Stimulated activated naive CD4-positive, alpha-beta T cell treated with Interleukin-2 at 50 U/mL for 16 hours (primary cell): ENCODE measurements at places on chromosomes 2 and 18.

DNA sequence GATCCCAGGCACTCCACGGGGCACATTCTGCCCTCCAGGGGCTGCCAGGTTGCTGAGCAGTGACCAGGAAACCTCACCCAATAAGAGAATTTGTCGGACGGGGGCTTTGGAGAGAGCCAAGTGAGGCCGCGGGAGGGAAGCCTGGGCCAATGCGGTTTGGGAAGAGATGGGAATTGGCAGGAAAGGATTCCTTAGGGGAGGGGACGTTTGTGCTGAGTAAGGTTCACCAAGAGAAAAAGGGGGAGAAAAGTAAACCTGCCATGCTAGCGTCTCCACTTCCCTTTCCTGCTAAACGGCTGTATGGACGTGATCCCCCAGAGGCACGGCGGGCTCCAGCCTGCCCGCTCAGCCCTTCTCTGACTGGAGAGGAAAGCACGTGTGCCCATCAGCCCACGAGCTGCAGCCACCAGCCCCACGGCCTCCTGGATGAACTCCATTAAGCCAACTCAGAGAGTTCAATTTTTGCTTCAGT lies 194.4 kb upstream of the ID2 start:
- DNase-seq = peak; percentile 37

- no peak for DNase-seq
These were observed 293.2 kb downstream of the TNS1 start for GRCh38 chr2:217709478-217710210.

DNA sequence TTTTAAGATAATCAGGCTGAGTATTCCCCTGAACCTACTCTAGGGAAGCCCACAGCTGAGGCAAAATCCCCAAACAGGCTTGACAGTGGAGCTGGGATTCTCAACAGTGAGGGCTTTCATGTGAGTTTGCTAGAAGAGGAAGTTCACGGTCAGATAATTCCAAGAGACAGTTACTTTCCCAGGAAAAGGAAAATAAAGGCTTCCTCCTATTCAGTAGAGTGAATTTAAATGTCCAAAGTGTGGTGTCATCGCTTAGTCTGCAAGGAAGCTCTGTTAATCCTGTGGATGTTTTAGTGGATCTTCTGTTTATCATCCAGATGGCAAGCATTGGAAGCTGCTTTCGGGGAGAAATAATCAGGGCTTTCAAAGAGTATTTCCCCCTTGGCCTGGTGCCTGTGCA lies 119.8 kb downstream of the RPIA start:
- no peak for DNase-seq

GRCh38 chr2:150432312-150432625 lies 55.2 kb downstream of the RND3 start:
- no peak for DNase-seq

- DNase-seq = peak; percentile 22
These were observed 8.8 kb downstream of the GKN2 start for GRCh38 chr2:68943581-68944568.

- no peak for DNase-seq
These were observed 5.1 kb downstream of the MEIS1 start for GRCh38 chr2:66439812-66440542.

- DNase-seq = no peak
These were observed 540.6 kb downstream of the RIT2 start for GRCh38 chr18:42574871-42575270.

- DNase-seq = no peak
These were observed 164.3 kb upstream of the SIX2 start for GRCh38 chr2:45173513-45173912.

DNA sequence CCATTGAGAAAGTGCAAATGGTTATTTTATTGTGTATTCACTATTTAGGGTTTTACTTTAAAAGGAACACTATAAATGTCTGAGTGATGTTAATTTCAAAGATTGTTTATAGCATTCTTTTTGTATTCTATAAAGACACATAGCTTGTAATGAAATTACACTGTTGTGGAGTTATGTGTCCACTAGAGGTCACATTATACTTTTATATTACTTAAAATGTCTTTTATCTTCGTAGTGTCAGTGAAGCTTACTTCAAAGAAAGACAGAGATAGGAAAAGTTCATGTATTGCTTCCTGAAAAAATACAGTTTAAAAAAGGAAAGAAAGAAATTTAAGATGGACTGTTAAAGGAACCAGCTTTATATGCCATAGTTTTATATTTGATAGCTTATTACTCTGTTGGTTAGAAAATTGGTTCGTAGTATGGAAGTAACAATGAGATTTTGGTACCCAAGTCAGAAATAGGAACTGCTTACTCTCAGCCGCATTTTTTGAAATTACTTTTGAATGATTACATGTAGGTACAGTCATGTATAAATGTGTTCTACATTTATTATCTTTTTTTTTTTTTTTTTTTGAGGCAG lies 20.5 kb downstream of the APLF start:
- no peak for DNase-seq

GRCh38 chr2:136235546-136235945 lies 117.6 kb upstream of the CXCR4 start:
- DNase-seq = no peak

- no peak for DNase-seq
These were observed 29.3 kb upstream of the HS6ST1 start for GRCh38 chr2:128347701-128348539.

DNA sequence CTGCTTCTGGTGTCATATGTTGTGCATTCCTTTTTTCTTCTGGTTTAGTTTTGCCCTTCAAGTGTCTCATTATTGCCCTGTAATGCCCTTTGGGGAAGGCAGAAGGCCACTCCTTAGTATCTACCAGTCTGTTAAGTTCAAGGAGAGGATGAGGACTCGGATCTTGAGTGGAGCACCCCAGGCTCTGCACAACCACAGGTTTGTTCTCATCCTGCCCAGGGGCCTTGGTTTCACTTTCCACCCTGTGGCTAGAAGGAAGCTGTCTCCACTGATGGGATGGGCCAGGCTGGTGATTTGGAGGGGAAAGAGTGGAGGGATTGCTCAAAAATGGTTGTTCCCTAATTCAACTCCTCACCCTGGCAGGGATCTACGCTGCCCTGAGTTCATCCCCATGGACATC lies 30.2 kb upstream of the RAB11FIP5 start:
- DNase-seq = no peak

- DNase-seq = peak; percentile 42
These were observed 55.7 kb downstream of the DNMT3A start for GRCh38 chr2:25286025-25286400.

- DNase-seq = no peak
These were observed 63.4 kb upstream of the ARHGAP28 start for GRCh38 chr18:6666012-6666685.

DNA sequence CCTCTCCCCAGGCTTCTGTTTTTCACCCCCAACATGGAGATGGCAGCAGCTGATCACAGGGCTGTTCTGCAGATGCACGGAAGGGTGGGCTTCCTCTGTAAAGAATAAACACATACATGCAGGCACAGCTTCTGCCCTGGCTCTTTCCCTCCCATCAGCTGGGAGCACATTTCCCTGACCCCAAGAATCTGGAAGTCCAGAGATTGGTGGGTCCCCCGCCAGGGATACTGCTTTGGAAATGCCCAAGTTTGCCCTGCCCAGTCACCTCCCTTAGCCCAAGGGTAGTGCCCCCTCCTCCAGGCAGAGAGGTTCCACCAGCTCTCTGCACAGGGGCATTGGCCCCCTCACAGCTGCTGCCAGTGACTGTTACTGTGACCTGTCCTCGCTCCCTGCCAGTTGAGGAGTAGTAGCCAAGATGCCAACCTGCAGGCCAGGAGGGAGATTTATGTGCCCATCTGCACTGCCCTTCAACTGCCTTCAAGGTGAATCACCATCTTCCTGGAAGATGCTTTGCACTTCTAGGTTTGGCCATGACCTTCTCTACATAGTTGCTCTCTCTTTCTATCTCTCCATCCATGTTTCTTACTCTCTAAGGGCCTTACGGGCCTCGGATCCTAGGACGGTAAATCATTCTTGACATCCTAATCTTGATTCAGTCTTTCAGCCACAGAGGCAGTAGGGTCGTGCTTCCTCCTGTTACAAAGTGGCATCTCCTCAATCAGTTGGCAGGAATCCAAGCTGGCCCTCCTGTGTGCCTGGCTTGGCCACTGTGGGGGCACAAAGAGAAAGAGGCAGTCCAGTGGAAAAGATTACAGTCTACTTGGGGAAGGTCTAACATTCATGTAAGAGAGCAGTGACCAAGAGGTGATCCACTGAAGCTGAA lies 121.8 kb downstream of the CTIF start:
- DNase-seq = no peak

- DNase-seq = no peak
These were observed 6.5 kb downstream of the RNF103 start for GRCh38 chr2:86617153-86617552.

- DNase-seq = no peak
These were observed 164.3 kb upstream of the ARL4C start for GRCh38 chr2:234661175-234661574.

GRCh38 chr2:164565359-164565758 lies 55.9 kb downstream of the GRB14 start:
- no peak for DNase-seq

GRCh38 chr2:16226943-16227664 lies 286.8 kb downstream of the MYCN start:
- DNase-seq = no peak

DNA sequence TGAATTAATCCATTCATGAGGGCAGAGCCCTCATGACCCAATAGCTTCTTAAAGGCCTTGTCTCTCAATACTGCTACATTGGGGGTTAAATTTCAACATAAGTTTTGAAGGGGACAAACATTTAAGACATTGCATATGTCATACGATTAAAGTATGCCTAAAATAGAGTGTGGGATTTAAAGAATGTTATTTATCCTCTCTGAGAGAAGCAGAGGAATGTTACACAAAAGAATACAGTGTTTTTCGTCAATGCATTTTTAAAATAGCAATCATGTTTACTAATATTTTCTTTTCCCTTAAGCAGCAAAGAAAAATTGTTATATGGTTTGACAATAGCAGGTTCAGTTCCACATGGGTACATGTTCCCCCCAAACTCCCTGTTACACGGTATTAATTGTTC lies 363.1 kb downstream of the NUP35 start:
- no peak for DNase-seq

- no peak for DNase-seq
These were observed 668 bp downstream of the NFU1 start for GRCh38 chr2:69436596-69436937.

DNA sequence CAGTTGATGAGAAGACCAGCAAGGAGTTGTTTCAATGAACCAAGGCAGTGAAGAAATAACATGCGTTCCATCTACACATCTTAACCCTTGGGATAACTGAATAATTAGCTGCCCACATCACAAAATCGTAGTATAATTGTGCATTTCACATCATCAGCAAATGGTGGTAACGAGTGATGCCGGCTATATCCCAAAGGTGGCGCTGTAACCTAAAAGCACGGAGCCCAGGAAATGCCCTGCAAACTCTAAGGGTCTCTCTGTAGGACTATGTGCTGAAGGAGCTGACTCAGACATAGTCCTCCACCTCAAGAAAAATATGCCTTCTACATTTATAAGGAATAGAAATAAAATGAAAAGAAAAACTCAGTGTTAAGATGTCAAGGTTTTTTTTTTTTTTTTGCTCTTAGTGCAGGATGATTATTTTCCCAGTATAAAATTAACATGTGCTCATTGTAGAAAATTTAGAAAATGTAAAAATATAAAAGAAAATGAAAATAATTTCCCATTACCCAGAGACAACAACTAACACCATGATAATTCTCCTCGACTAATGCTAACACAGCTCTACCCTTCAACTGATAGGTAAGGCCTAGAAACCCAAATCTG lies 23.1 kb upstream of the DSG3 start:
- DNase-seq = no peak

- DNase-seq = no peak
These were observed 698 bp upstream of the TMEM237 start for GRCh38 chr2:201644001-201644400.

DNA sequence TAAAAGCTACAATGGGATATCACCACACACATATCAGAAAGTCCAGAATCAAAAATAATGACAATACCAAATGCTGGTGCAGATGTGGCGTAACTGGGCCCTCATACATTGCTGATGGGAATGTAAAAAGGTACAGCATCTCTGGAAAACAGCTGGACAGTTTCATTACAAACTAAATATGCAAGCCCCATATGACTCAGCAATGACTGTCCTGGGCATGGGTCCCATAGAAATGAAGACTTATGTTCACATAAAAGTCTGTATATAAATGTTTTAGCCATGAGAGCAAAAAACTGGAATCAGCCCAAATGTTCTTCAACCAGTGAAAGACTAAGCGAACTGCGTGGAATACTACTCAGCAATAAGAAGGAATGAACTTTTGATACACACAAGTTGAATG lies 56.7 kb downstream of the ALPK2 start:
- DNase-seq = no peak

GRCh38 chr2:195468771-195469170 lies 188.3 kb upstream of the SLC39A10 start:
- DNase-seq = no peak

- no peak for DNase-seq
These were observed 54.7 kb upstream of the MBOAT2 start for GRCh38 chr2:9057939-9058761.

DNA sequence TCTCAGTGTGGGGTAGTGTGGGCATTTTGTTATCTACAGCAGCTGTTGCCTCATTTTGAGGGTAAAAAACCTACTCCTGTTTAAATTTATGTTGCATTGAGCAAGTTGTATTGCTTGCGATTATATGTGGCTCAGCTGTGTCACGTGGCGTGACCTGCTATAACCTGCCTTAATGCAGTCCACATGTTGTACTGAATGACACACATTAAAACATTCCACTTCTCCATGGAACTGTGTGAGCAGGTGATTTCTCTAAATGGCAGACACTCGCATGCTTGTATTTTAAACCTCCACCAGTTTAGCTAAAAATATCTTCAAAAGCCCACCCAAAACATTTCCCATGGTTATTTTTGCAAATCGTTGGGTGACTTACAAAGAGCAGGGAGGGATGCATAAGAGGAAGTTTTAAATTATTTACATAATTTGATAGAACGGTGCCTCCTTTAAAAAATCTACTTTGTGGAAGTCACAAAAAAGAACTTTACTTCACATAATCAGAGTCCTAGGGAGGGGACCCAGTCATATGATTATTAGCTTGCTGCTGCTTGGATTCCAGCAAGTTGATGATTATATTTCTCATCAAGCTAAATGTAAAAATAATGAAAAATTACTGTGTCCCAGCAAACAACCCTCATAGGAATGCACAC lies 163.3 kb upstream of the ZEB2 start:
- DNase-seq = no peak

GRCh38 chr2:219225350-219225749 lies 4.1 kb downstream of the ATG9A start:
- no peak for DNase-seq

GRCh38 chr2:218298314-218298875 lies 6.1 kb upstream of the TMBIM1 start:
- no peak for DNase-seq

GRCh38 chr2:197919487-197919886 lies 115.1 kb downstream of the PLCL1 start:
- DNase-seq = no peak

GRCh38 chr2:148273158-148273691 lies 252.3 kb downstream of the MBD5 start:
- no peak for DNase-seq

GRCh38 chr2:85707304-85707703 lies 13.1 kb downstream of the GNLY start:
- DNase-seq = peak; percentile 44
